Stimulated activated CD4-positive, alpha-beta T cell treated with anti-CD3 and anti-CD28 coated beads, Interleukin-2, amount 100 ng/mL, for 48 hours (primary cell): ENCODE measurements at places on chromosomes 7 and 10.
A peak's percentile ranks its signal among the peaks of the same experiment; 100 is the strongest.

- DNase-seq = no peak
Measured at GRCh38 chr7:96658022-96658412, 51.6 kb downstream of the SEM1 start.

GRCh38 chr7:43869867-43870240 is 537 bp upstream of the MRPS24 start:
- DNase-seq = peak; percentile 14

GRCh38 chr7:51058764-51059163 is 257.8 kb downstream of the COBL start:
- no peak for DNase-seq

- no peak for DNase-seq
Measured at GRCh38 chr10:131312478-131312836, 936 bp upstream of the TCERG1L start.

DNA sequence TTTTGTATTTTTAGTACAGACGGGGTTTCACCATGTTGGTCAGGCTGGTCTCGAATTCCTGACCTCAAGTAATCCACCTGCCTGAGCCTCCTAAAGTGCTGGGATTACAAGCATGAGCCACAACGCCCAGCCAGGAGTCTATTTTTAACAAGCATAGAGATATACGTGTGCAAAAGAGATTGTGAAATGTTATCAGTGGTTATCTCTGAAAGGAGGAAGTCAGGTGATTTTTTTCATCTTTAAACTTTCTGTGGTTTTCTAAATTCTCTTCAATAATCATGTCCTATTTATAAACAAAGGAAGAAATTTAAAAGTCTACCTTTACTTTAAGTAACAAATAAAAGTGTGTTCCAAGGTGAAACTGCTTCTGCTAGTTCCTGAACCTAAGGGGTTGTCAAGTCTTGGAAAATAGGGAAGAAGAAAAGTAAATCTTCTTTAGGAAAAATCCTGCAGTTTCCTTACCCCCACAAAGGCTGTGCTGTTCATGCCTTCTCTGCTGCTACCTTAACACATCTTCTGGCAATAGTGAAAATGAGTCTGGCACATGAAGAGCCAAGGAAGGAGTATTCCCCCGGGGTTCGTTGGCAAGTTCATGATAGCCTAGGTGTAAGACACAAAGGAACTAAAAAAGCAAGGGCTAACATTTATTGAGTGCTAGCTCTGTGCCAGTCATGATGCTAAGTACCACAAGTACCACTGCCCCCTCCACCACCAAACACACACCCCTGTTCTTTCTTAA is 51.1 kb downstream of the CYP26A1 start:
- no peak for DNase-seq

DNA sequence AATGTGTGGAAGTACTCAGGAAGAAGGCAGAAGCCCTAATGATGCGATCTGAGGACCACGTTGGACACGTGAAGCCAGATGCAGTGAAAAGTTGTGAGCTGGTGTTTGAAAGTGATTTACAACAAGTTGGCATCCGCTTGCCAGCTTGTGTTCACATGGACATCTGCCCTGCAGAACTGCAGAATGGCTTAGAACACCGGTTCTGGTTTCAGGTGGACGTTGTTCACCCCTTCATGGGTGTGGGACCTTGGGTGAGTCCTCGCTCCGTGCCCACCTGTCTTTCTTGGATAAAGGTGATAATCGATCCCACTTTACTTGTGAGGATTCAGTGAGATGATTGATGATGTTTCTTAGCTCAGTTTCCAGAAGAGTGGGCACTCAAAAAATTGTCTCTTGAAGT is 53.8 kb downstream of the CAMK1D start:
- DNase-seq = no peak

DNA sequence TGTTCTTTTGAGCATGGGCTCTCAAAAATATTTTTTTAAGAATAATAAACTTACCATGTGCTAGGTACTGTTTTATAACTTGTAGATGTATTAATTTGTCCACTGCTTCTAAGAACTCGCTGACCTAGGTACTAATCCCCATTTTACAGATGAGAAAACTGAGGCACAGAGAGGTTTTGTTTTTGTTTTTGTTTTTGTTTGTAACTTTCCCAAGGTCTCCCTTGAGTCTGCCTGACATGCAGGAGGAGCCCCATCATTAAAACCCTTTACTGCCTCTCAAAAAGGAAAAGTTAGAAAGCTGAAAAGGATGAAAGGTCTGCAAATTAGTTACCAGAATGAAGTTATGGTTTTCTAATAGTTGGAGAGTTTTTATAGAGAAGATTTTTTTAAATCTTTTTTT is 38.5 kb upstream of the AGBL3 start:
- no peak for DNase-seq

DNA sequence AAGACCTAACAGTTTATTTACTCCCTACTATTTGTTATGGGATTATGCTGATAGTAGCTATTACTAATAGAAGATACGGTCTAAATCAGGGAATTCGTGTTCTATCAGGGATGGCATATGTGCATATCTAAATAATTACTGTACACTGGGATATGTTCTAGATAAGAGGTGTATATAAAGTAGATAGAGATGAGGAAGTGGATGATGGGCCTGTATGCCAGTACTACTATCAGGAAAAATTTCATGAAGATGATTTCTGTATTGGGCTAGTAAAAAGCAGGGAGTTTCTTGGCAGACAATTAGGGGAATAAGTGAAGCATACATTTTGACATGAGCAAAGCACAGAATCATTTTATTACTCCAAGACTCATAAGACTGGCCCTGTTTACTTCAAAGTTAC is 26.2 kb downstream of the PTPN12 start:
- DNase-seq = no peak

DNA sequence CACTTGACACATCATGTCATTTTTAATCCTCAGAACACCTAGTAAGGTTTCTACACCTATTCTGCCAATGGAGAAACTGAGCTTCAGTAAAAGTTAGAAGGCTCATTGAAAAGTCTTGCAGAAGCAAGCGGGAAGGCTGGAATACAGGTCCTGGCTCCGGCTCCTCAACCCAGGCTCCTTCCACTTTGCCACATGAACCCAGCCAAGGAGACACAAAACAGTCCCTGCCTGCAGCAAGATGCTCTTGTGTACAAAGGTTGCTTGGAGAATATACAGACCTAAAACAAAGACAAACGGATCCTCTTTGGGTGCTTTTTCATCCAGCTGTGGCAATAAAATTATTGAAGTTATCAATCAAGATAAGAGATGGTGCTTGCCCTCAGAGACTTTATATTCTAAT is 106.8 kb downstream of the SORBS1 start:
- DNase-seq = no peak

- no peak for DNase-seq
Measured at GRCh38 chr7:143015926-143016490, 10.9 kb downstream of the OR9A2 start.

DNA sequence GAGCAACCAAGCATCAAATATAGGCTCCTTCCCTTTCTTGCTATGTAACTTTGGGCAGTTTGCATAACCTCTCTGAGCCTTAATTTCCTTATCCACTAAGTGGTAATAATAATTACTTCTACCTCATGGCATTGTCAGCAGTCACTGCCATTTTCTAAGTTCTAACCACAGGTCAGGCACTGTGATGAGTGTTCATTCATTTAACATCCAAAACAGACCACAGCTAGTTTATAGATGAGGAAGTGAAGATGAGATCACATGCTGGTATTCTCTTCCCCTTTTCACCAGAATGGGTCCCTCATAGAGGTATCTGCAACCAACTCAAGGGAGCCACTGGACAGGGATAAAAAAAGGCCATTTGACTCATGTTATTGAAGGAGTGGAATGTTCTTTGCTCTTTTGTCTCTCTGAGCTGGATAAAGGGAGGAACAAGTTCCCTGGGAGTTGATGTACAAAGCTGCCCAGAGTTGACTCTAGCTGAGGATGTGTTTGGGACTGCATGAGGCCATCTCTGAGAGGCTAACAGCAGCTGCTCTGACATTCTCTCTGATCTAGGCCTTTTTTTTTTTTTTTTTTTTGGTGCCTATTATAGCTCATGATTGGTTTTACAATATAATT is 65.0 kb downstream of the DNAJC12 start:
- DNase-seq = no peak

DNA sequence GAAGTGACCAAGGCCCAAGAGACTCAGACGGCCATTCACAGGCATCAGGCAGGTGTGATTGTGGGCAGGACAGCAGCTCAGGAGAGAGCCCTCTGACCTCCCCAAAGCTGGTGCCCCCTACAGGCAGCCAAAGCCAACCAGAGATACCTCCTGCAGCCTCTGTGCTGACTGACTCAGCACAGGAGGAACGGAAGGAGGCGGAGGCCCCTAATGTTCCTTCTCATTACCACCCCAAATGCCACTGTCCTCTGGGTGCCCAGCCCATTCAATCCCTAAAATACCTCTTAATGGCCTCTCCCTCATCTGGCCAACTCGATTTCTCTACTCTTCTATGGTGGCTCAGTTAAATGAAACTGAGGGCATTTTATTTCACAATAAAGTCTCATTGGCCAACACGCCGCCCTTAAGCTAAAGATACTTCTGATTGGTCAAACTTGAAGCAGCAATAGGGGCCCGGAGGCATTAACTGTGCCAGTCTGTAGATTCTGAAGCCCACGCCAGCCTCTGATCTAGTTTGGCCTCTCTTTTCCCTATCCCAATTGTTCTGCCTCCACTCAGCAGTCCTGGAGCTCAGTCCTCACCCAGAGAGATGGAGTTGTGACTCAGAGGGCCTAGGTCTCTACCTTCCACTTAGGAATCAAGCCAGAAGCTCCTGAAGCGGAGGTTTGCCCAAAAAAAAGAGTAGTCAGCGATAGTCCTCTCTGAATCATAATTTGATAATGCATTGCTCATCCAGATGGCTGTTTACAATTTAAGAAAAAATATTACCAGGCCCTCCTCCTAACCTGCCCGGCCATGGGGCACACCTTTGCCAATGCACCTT is 1.2 kb downstream of the CYREN start:
- peak; percentile 58 for DNase-seq

GRCh38 chr10:12974078-12974477 is 27.4 kb downstream of the CCDC3 start:
- DNase-seq = no peak

GRCh38 chr10:124534826-124535601 is 73.4 kb downstream of the LHPP start:
- no peak for DNase-seq

GRCh38 chr10:44424298-44424697 is 39.4 kb upstream of the CXCL12 start:
- DNase-seq = no peak

- no peak for DNase-seq
Measured at GRCh38 chr10:28296023-28296422, 6.8 kb downstream of the MPP7 start.

DNA sequence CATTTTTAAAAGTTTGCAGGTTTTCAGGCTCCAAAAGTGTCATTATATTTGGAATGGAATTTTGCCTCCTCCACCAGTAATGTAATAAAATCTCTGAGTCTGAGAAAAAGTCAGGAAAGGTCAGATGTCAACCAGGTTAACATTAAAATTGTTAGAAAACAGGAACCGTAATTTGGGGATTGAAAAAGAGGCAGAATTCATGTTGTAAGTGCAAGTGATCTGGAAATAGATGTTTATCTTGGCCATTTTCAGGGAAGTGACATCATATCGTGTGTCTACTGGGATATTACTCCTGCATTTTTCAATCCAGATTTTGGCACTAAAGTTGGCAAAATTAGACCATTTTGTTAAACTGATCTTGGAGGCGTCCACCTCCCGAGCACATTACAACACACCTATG is 428.5 kb upstream of the MGMT start:
- no peak for DNase-seq

DNA sequence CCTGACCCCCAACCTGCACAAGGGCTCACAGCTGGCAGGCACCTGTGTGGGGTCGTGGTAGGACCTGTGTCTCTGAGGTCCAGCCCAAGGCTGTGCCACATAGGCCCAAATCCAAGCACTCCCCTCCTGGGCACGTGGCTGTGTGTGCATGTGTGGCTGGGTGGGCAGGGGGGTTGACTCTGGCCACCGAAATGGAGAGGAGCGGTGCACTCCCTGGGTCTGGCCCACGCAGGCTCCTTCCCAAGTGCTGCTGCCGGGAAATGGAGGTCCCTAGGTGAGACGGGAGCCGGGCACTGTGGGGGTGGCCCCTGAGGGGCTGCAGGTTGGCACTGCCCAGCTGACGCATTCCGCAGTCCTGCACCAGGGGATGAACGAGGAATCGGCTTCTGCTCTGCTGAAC is 528.1 kb downstream of the DNAJB6 start:
- no peak for DNase-seq

DNA sequence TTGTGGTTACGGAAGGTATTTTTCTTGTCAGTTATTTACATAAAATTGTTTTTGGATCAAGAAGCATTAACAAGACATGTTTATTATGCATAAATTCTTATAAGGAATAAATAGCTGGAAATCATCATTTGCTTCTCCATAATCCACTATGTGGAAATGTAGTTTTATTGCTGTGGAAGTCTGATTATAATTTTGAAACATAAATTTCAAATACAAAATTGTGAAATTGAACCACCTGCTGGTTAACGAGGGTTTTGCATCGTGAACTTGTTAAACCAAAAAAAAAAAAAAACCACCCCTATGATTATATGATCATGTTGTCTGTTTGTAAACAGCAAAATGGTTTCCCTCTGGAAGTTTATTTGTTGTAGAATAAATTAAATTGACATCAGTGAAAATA is 25.9 kb downstream of the ABRAXAS2 start:
- DNase-seq = no peak

- no peak for DNase-seq
Measured at GRCh38 chr10:85781404-85781803, 585.2 kb downstream of the GRID1 start.

DNA sequence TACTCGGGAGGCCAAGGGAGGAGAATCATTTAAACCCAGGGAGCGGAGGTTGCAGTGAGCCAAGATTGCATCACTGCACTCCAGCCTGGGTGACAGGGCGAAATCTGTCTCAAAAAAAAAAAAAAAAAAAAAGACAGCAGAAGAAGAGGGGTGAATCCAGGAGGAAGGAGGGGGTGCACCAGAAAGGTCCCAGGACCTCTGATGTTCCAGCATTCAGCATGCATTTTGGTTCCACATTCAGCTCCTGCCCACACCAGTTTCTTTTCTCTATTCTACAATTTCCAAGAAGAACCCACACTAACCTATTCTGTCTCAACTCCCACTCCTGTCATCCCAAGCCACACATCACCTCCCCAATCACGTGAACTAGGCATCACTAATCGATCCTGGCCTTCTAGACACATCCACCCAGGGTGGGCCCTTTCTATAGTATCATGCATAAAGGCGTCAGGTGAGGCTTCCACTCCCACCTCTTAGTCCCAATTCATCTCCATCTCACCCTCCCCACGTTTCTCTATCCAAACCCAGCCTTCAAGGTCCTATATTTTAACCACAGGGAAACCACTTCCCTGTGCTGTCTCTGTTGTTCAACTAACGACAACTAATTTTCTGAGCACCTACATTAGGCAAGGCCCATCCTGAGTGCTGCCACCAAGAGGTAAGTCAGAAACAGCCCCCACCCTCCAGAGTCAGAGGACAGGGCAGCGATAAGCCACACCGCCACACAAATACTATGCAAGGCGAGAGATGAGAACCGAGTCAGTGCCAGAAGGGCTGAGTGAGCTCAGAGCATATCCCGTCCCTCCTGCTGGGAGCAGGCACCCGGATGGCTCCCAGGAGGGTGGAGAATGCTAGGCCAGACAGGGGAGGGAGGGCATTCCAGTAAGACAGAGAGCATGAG is 2.2 kb downstream of the ANXA11 start:
- DNase-seq = peak; percentile 58
